ENCODE measurements at places on chromosomes 6 and 20. TPM values are rescaled to one million over a fixed set of nuclear protein-coding genes. Genes with fewer than 3 reads are reported as not detected.

GRCh38 chr6:73030257-73030656, 195.0 kb downstream of the KHDC1L start:
- H3K27me3 ChIP-seq = no peaks in the 10 kb centered on the region
- H3K27ac ChIP-seq = no peak overlapping the region
- H3K4me1 ChIP-seq = peaks cover 2% of the 10 kb centered on the region
- H3K4me3 ChIP-seq = no peak overlapping the region
- no peaks in the 10 kb centered on the region for H3K36me3 ChIP-seq
- DNase-seq = no peak

- no peak overlapping the region for H3K4me3 ChIP-seq
- H3K36me3 ChIP-seq = no peaks in the 10 kb centered on the region
- no peaks in the 10 kb centered on the region for H3K27me3 ChIP-seq
- H3K27ac ChIP-seq = no peak overlapping the region
- no peaks in the 10 kb centered on the region for H3K4me1 ChIP-seq
These were observed 182.1 kb downstream of the KIF6 start for GRCh38 chr6:39543095-39543494.

DNA sequence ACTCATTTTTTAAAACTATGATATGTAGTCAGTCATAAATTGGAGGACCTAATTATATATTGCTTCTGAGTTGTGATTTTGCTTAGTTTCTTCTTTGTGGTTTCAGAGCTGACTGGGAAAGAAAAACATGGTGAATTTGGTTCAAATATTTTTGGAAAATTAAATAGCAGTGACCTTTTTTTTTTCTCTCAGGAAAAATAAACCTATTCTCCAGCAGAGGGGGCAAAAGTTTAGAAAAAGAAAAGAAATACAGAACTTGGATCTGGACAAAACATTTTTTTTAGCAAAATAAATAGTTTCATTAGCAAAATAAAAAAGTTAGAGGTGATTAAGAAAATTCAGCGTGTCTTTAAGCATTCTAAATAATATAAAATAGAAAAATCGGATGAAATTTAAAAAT, 10.2 kb downstream of the COL10A1 start:
- peaks cover 6% of the 10 kb centered on the region for H3K36me3 ChIP-seq
- no peaks in the 10 kb centered on the region for H3K27me3 ChIP-seq
- no peaks in the 10 kb centered on the region for H3K4me1 ChIP-seq
- DNase-seq = no peak
- H3K4me3 ChIP-seq = no peak overlapping the region
- no peak overlapping the region for H3K27ac ChIP-seq

DNA sequence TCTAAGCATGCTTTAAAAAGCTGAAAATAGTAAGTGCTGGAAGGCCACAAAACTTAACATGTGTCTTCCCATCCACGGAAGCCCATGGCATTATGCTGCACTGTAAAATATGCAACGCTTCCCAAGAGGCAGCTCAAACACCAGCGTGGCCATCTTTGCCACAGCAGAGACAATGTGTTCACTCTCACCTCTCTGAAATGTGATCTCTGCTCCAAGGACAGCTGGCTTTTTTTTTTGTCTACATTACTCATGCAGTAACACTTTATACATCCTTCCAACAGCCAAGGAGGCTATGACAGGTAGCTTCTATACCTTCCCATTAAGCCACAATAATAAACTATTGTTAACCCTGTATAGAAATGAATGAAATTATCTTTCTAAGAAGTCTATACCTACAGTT, 49.2 kb downstream of the BLOC1S5 start:
- no peaks in the 10 kb centered on the region for H3K36me3 ChIP-seq
- H3K27ac ChIP-seq = no peak overlapping the region
- DNase-seq = no peak
- H3K27me3 ChIP-seq = no peaks in the 10 kb centered on the region
- H3K4me3 ChIP-seq = no peak overlapping the region
- H3K4me1 ChIP-seq = peaks cover 6% of the 10 kb centered on the region

TBXT gene
- 0.25 TPM for total RNA-seq

DNA sequence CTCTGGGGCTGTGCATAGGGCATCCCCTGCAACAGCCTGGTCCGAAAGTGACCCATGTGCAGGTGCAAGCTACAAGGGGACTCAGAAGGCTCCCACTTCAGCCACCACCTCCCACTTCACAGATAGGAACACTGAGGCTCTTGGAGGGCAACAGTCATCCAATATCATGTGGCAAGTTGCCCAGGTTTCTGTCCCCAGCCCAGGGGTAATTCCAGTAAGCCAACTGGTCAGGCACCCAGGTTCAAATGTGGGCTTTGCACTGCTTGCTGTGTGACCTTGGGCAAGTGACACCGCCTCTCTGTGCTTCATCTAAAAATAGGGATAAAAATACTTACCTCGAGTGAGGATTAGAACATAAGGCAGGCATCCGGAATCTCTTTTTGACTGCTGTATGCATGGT, 62.0 kb upstream of the SIRPA start:
- no peaks in the 10 kb centered on the region for H3K36me3 ChIP-seq
- DNase-seq = no peak
- H3K27me3 ChIP-seq = no peaks in the 10 kb centered on the region
- H3K27ac ChIP-seq = no peak overlapping the region

- no peak for DNase-seq
- H3K4me3 ChIP-seq = no peak overlapping the region
- H3K27ac ChIP-seq = no peak overlapping the region
- no peaks in the 10 kb centered on the region for H3K27me3 ChIP-seq
These were observed 79.5 kb upstream of the PBOV1 start for GRCh38 chr6:138297761-138298298.

GSTA2 gene
- total RNA-seq = not detected

CLIC5 gene
- total RNA-seq = not detected

DPPA5 gene
- 1.5 TPM for total RNA-seq

DNA sequence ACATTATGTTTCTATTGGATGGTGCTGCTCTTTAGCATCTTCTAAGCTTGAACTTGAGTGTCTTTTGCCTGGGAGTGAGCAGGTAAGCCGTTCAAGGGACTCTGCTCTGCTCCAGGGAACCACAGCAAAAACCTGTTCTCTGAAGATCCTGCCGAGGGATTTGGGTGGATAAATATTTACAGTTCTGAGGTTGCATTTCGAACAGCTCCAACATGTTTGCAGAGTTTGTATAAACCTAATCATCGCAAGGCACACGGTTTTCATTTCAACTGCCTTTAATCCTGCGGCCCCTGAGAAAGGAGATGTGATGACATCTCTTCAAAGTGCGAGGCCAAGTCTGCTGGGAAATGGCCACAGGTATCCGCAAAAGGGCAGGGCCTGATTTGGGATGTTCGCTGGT, 293.4 kb downstream of the TFAP2C start:
- no peak overlapping the region for H3K4me3 ChIP-seq
- H3K36me3 ChIP-seq = no peaks in the 10 kb centered on the region
- peaks cover 54% of the 10 kb centered on the region for H3K27me3 ChIP-seq

XKR7 gene
- total RNA-seq = 1.8 TPM

DNA sequence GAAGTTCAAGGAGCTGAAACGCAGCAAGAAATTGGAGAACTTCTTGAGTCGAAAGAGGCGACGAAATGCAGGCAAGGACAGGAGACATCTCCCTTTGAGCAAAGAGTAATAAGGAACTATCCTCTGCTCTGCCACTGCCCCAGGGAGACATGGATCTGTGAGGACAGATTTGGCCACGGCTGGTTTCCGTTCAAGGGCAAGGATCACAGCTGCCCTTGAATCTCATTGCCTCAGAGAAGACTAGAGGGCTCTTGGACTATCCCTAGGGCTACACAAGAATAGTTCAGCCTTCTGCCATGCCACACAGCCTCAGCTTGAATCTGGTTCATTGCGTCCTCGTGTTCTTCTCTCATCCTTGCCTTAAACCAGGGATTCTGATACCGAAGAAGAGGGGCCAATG, 7.7 kb downstream of the RRP36 start:
- no peak for DNase-seq
- no peak overlapping the region for H3K27ac ChIP-seq
- peaks cover 52% of the 10 kb centered on the region for H3K36me3 ChIP-seq
- H3K27me3 ChIP-seq = no peaks in the 10 kb centered on the region
- H3K4me1 ChIP-seq = no peaks in the 10 kb centered on the region

- no peaks in the 10 kb centered on the region for H3K36me3 ChIP-seq
- peaks cover 29% of the 10 kb centered on the region for H3K4me1 ChIP-seq
- DNase-seq = peak; percentile 75
- peaks cover 97% of the 10 kb centered on the region for H3K27me3 ChIP-seq
These were observed 38.2 kb downstream of the NCR2 start for GRCh38 chr6:41373627-41373918.

BMP5 gene
- not detected for total RNA-seq

DNA sequence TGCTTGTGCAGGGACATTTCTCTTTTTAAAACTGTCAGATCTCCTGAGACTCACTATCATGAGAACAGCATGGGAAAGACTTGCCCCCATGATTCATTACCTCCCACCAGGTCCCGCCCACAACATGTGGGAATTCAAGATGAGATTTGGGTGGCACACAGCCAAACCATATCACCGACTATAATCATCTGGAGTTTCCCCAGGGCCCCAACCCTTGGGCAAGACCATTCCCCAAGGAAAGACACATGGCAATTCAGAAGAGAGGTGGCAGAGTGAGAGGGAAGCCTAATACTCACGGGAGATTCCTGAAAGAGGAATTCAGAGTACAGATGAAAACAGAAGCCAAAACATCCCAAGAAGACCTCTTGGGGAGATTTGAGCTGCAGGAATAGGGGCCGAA, 291.0 kb upstream of the PLCB4 start:
- H3K27me3 ChIP-seq = no peaks in the 10 kb centered on the region
- H3K36me3 ChIP-seq = no peaks in the 10 kb centered on the region

BTN1A1 gene
- total RNA-seq = 0.28 TPM

DNA sequence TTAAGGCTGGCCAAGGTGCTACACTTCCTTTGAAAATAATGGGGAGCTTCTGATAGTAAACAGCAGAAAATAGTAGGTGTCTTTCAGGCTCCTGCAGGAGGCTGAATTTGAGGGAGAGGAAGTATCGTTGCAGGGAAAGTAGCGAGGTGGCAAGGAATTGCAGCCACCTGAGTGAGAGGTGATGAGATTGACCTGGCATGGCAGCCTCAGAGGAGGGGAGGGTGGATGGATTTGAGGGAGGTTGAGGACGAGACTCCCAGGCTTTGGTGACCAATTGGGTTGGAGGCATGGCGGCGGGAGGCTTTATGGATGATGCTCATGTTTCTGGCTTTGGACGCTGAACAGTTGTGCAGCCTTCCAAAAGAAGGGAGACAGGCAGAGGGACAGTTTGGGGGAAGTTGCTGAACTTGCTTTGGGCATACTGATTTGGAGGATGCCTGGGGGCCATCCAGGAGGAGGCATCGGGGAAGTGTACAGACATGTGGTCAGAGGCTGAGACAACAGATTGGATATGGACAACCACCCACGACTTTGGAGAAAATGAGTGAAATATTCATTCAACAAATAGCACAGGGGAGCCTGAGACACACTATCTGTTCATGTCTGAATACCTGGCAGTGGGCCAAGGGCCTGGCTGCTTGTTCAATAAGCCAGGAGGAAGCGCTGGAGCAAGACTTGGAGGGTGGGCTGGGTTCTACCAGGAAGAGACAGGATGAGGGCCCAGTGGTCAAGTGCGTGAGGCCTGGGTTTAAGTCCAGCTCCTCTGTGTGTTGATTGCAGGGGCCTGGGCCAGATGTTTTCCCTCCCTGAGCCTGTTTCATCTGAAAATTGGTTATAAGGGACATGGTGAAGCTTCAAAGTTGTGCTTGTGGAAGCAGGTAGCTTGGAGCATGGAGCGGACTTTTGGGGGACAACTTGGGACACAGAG, 113.2 kb downstream of the CEBPB start:
- H3K27ac ChIP-seq = no peak overlapping the region
- peaks cover 6% of the 10 kb centered on the region for H3K4me1 ChIP-seq
- no peaks in the 10 kb centered on the region for H3K27me3 ChIP-seq
- no peak for DNase-seq
- H3K36me3 ChIP-seq = no peaks in the 10 kb centered on the region

SRSF12 gene
- total RNA-seq = 4.2 TPM

DNA sequence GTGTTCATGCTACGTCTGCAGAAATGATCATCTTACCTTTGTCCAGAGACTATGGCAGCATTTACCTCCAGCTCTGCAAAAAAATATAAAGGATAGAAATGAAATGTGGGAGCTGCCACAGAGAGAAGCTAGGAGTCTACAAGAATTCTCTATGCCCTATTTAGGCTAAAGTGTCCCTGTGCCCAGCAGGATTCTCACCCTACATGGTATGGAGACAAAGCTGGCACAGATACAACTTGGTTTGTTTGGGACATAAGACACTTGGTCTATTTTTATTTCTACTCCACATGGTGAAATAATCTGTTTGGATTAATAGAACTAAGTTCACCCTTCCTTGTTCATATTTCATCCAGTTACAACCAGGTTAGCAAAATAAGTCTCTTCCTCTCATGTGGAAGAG, 28.4 kb downstream of the TP53INP2 start:
- no peak overlapping the region for H3K4me3 ChIP-seq
- no peak for DNase-seq
- no peaks in the 10 kb centered on the region for H3K36me3 ChIP-seq
- H3K4me1 ChIP-seq = no peaks in the 10 kb centered on the region

MUC22 gene
- not detected for total RNA-seq

GRCh38 chr6:109305028-109305427, 77.2 kb downstream of the CD164 start:
- H3K27ac ChIP-seq = no peak overlapping the region
- no peak overlapping the region for H3K4me3 ChIP-seq
- no peak for DNase-seq
- H3K36me3 ChIP-seq = no peaks in the 10 kb centered on the region

GRCh38 chr20:58366866-58367265, 22.2 kb upstream of the VAPB start:
- no peaks in the 10 kb centered on the region for H3K36me3 ChIP-seq
- no peaks in the 10 kb centered on the region for H3K27me3 ChIP-seq
- no peak for DNase-seq
- no peak overlapping the region for H3K27ac ChIP-seq
- no peaks in the 10 kb centered on the region for H3K4me1 ChIP-seq

SLC12A5 gene
- total RNA-seq = 5.9 TPM

FAM162B gene
- 3.2 TPM for total RNA-seq

GRCh38 chr6:90076511-90077415, 182.5 kb downstream of the GJA10 start:
- no peak for DNase-seq
- no peaks in the 10 kb centered on the region for H3K27me3 ChIP-seq
- H3K36me3 ChIP-seq = no peaks in the 10 kb centered on the region
- H3K4me3 ChIP-seq = no peak overlapping the region

DNA sequence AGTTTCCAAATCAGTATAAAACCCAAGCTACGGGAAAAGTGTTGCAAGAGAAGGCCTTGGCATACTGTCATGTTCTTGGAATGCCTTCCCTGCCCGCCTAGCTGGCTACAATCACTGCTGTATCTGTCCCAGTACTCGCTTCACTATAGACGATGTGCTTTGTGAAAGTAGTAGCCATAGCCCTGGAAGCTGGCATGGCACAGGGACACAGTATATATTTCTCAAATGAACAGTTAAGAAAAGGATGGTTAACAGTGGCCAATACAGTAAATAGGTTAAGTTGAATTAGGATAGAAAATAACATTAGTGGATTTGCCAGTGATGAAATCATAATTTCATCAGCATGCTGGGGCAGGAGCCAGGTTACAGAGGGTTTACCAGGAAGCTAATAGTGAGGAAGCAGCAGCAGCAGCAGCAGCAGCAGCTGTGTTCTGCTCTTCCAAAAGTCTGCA, 499.3 kb downstream of the CDKAL1 start:
- no peak overlapping the region for H3K4me3 ChIP-seq
- H3K27ac ChIP-seq = no peak overlapping the region
- no peaks in the 10 kb centered on the region for H3K36me3 ChIP-seq
- no peaks in the 10 kb centered on the region for H3K27me3 ChIP-seq
- no peak for DNase-seq
